ENCODE measurements at places on chromosomes 5 and 9. TPM values are rescaled to one million over a fixed set of nuclear protein-coding genes. Genes with fewer than 3 reads are reported as not detected.

- H3K4me1 ChIP-seq, result peaks cover 59% of the 10 kb centered on the region
- H3K36me3 ChIP-seq, result no peaks in the 10 kb centered on the region
- peak overlapping the region; percentile 11 for H3K4me3 ChIP-seq
- H3K27ac ChIP-seq, result no peak overlapping the region
These were observed 37.4 kb upstream of the DAB2 start for GRCh38 chr5:39462211-39462610.

GRCh38 chr5:128538250-128539037 lies 399 bp upstream of the FBN2 start:
- no peaks in the 10 kb centered on the region for H3K36me3 ChIP-seq
- H3K4me3 ChIP-seq, result no peak overlapping the region
- peaks cover 5% of the 10 kb centered on the region for H3K27me3 ChIP-seq
- DNase-seq, result no peak

Gene ZFYVE16
- 3.2 TPM for polyA plus RNA-seq

- H3K4me3 ChIP-seq, result no peak overlapping the region
- H3K27ac ChIP-seq, result no peak overlapping the region
- DNase-seq, result no peak
- H3K4me1 ChIP-seq, result peaks cover 44% of the 10 kb centered on the region
- peaks cover 9% of the 10 kb centered on the region for H3K27me3 ChIP-seq
These were observed 44.6 kb downstream of the CXXC5 start for GRCh38 chr5:139692679-139693308.

DNA sequence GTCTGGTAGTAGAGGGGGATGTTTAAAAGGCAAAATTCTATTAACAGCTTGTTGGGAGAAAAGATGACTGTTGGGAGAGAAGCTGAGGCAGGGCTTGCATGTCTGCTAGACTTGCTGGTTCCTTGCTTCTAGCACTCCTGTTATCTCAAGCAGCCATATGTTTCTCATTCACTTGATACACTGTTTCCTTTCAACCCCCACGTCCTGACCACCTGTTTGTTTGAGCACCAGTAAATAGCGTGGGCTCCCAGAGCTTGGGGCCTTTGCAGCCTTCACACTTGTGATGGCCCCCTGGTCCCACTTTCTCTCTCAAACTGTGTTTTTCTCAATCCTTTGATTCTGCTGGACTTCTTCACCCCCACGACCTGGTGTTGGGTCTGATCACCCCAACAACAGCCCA lies 111.7 kb upstream of the TMEM161B start:
- H3K36me3 ChIP-seq, result no peaks in the 10 kb centered on the region
- no peak for DNase-seq
- H3K27me3 ChIP-seq, result peaks cover 6% of the 10 kb centered on the region
- no peak overlapping the region for H3K27ac ChIP-seq
- H3K4me3 ChIP-seq, result no peak overlapping the region

- H3K36me3 ChIP-seq, result no peaks in the 10 kb centered on the region
- H3K27ac ChIP-seq, result no peak overlapping the region
- peak overlapping the region; percentile 2 for H3K4me3 ChIP-seq
- peaks cover 9% of the 10 kb centered on the region for H3K27me3 ChIP-seq
These were observed 156.4 kb upstream of the RASEF start for GRCh38 chr9:83219154-83219923.

- H3K27ac ChIP-seq, result no peak overlapping the region
- no peak for DNase-seq
- no peaks in the 10 kb centered on the region for H3K36me3 ChIP-seq
These were observed 2.3 kb upstream of the AK3 start for GRCh38 chr9:4743131-4743875.

DNA sequence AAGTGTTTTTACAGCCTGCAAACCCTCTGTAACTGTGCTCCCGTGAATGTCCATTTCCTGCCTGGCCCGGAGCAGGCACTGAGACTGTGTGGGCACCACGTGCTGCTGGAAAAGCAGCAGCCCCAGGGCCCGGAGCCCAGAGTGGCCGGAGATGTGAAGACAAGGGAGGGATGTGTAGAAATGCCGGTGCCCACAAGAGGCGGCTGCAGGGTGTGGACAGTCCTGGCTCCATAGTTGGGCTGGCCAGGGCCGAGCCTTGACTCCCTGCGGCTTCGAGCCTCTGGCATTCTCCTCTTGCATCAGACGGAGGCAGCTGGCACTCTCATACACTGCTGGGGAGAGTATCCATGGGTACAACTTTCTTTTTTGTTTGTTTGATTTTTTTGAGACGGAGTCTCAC lies 13.2 kb upstream of the GFPT2 start:
- peaks cover 7% of the 10 kb centered on the region for H3K27me3 ChIP-seq

Gene SOHLH1
- polyA plus RNA-seq, result not detected

DNA sequence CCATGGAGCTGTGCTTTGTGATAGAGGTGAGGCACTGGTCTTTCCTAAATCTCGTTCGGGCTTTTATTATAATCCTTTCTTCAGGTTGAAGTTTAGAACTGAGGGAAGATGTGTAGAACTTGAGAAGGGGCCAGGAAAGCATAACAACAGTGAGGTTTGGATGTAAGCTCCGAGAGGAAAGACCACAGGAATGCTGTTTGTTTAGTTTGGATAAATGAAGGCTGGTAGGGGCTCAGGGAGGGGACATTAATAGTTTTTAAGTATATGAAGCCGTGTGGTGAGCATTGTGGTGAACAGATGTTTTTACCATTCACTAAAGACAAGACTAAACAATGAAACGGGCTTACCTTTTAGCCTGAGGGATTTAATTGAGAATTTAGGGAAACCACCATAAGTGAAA lies 130.8 kb downstream of the ARHGAP26 start:
- H3K27me3 ChIP-seq, result peaks cover 3% of the 10 kb centered on the region
- DNase-seq, result no peak
- peaks cover 6% of the 10 kb centered on the region for H3K4me1 ChIP-seq
- no peak overlapping the region for H3K27ac ChIP-seq
- H3K36me3 ChIP-seq, result peaks cover 23% of the 10 kb centered on the region

Gene DBH
- polyA plus RNA-seq, result not detected

Gene RNF208
- not detected for polyA plus RNA-seq

Gene TEK
- polyA plus RNA-seq, result not detected

Gene MARCOL
- not detected for polyA plus RNA-seq

DNA sequence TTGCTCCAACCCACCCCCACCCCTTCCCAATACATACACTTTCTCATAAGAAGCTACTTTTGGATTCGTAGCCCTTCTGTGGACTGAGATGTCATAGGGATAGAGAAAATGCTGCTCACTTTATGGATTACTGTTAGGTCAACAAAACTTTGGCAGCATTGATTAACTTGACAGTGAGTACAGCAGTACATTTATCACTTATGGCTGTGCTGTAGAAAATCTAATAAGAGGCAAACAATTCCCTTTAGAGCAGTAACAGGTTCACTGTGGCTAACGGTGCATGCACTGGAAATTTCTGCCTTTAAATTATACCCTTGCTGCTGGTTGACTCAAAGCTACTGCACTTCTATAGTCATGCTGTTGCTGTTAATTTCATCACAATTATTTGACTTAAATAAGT lies 59.2 kb downstream of the PPIC start:
- peaks cover 6% of the 10 kb centered on the region for H3K36me3 ChIP-seq
- H3K27me3 ChIP-seq, result no peaks in the 10 kb centered on the region
- no peaks in the 10 kb centered on the region for H3K4me1 ChIP-seq
- H3K27ac ChIP-seq, result no peak overlapping the region
- H3K4me3 ChIP-seq, result no peak overlapping the region
- DNase-seq, result no peak
